ENCODE measurements at places on chromosomes 12 and 14.
A peak's percentile ranks its signal among the peaks of the same experiment; 100 is the strongest.

DNA sequence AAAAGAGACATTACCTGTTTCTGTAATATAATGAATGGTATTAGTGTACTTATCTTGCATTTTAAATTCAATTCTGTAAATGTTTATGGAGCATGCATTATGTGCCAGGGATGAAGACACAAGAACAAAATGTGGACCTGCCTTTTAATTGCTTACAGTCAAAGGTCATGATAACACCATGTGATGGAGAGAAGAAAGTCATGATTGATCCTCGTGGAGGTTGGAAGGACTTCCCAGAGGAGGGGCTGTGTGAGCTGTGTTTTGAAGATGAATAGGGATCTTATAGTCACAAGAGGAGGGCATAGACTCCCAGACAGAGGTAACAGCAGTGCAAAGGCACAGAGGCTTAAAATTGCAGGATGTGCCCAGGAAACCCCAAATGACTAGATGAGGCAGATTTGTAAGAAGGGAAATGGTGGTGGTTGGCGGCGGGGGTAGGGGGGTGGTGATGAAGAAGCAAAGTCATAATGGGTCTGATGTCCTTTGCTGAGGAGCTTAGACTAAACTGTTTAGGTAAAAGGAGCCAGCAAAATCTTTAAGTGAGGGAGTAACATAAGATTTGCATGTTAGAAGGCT, 151.5 kb downstream of the PRKCH start:
- DNase-seq: peak; percentile 66

DNA sequence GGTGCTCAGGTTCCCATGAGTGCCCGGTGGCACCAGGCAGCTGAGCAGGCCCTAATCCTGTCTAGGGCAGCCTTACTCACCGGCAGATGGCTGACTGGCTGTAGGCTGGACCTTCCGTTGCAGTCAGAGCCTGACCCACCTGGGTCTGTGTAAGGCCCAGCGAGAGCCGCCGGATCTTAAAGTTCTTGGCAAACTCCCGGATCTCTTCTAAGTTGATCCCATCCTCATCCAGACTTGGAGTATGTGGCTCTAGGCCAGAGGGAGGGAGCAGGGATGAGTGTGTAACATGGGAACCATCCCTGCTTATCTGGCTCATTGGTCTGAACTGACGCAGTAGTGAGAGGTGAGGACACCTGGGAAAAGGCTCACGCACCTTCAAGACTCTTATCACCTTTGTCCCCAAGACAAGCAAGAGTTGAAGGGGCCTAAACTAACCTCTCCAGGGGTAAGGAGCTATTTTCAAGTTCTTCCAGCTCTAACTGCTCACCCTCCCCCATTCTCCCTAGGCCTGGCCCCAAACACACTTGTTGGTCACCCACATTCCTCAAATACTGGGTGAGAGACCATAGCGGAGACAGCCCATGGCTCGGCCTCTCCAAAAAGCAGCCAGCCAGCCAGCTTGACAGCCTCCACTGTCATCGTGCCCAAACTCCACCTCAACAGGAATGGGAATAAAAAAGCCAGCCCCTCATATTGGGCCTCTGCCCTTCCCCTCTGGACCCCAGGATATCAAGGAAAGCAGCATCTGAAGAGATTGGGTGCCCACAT, 18.8 kb upstream of the TFCP2 start:
- no peak for DNase-seq

DNA sequence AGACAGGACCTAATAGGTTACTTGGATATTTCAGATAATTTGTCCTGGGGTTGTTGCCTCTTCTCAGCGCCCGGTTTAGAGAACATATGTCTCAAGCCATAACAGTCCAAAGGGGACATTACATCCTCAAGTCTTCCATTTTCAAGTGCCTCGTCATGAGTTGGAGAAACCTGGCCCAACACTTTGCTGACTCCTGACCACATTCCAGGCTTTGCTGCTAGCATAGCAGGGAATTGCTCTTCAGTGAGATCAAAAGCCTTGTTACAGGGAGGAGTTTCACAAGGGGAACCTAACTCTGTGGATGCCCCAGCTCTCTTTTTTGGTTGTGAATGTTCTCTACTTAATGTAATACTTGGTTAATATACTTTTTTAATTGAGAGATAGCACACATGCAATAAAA, 8.2 kb upstream of the MMP19 start:
- no peak for DNase-seq

GRCh38 chr14:63212776-63213500, 8.7 kb downstream of the RHOJ start:
- no peak for DNase-seq

- no peak for DNase-seq
Observed at GRCh38 chr12:230925-231671, 17.1 kb upstream of the SLC6A12 start.

- DNase-seq: no peak
Observed at GRCh38 chr12:42039176-42039575, 105.5 kb downstream of the GXYLT1 start.

DNA sequence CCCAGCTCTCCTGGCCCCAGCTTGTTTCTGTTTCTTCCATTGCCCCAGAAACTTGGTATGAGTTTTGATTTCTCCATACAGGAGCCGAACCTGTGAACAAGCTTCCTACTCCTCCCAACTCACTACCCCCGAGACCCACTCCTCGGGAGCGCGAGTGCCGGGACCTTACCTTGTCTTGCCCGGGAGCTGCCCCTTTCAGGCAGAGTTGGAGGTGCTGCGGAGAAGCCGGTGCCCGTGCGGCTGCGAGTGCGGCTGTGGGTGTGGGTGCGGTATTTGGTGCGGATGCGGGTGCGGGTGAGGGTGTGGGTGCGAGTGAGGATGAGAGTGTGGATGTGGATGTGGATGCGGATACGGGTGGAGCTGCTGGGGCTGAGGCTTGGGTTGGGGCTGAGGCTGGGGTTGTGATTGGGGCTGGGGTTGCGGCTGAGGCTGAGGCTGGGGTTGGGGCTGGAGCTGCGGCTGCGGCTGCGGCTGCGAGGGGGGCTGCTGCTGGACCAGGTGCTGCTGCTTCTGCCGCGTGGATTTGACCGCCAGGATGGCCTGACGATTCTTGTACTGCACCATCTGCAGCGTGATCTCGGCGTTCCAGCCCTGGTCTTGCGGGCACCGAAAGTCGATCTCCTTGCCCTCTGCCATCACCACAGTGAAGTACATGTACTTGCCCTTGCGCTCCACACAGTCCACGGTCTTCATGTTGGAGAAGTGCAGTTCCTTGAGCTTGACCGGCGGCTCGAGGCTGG, 1.1 kb downstream of the PHLDA1 start:
- DNase-seq: peak; percentile 45

DNA sequence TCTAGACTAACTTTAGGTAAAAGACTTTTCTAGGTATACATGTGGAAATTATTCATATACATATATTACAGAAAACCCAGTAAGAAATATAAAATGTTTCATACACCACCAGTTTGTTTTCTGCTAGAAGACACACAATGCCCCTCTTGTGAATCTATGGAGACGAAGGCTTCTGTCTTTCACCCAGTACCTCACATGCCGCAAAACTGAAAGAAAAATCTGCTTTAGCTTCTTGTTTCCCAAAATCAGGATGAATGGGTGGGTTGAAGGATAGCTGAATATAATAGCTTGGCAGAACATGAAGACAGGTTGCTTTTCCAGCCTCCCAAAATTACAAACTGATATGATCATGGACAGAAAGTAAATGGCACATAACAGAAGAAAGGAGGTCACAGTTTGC, 1.3 kb downstream of the TAS2R30 start:
- no peak for DNase-seq

GRCh38 chr14:80522936-80523335, 311.6 kb upstream of the DIO2 start:
- no peak for DNase-seq

DNA sequence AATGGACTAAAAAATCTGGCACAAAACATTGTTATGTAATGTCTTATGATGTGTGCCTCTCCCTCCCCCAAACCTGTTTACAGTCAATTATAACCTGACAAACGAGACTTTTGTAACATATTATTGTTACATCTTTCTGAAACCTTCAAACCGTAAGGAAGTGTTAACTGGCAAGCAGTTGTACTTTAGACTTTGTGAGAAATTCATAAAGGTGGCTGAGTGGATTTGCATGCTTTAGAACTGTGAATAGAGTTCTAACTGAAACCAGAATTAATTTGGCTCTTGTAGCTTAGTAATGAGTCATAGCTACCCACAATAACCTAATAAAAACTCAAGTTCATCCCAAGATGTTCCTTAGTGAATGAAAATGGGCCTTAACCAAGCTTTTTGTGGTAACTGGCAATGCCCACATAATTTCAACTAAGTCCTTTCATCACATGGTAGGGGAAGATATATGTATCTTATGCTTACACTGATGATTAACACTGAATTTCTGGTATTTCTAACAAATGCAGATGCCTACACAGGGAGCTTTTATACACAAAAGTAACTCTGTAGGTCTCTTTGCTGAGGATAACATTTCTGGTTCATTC, 29.7 kb downstream of the RAD9B start:
- DNase-seq: no peak

DNA sequence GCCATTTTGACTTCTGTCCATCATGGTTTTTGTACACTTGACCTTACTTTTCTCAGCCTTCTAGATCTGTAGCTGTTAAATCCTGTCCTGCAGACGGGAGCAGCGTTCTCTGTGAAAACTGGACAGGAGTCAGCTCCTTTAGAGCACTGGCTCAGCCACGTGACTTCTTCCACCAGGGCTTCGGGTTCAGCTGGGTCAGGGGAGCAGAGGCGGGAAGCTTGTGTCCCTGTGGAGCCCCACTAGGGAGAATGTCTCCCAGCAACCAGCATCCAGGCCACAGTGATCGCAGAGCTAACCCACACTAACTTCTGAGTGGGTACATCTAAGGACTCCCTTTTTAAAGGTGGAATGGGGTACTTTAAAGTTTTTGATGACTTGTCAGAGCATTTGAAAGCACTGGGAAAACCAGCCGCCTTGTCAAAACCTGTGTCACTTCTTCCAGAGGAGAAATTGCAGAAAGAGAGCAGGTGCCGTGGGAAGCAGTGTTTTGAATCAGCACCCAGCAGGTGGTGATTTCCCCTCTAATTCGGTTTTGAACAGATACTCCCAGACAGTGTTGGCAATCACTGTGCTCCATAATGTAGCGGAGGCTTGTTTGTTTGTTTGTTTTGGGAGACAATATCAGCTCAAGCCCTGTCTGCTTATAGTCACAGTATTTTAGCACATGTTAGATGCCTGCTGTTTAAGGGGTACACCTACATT, 17.9 kb downstream of the DERA start:
- DNase-seq: no peak

- no peak for DNase-seq
Observed at GRCh38 chr14:79318371-79318770, 892.9 kb downstream of the DIO2 start.

GRCh38 chr14:61699027-61699426, 3.7 kb downstream of the HIF1A start:
- no peak for DNase-seq

- DNase-seq: no peak
Observed at GRCh38 chr12:13149411-13149810, 45.9 kb upstream of the GSG1 start.

- DNase-seq: no peak
Observed at GRCh38 chr14:22464422-22465142, 124.4 kb downstream of the DAD1 start.

DNA sequence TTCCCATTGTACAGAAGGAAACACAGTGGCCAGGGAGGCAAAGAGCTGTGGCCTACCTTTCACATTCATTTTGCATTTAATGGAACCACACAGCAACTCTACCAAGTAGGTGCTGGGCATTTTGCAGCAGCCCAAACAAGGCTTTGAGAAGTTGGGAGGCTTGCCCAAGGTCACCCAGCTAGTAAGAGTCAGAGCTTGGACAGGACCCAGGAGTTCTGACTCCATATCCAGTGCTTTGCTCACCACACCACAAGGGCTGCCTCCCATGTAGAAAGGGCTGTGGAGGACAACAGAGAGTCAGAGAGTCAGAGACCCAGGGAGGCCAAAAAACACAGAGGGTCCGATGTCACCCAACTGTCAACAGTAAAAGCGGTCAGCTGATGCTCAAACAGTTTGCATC, 400.2 kb downstream of the BCL11B start:
- DNase-seq: no peak

DNA sequence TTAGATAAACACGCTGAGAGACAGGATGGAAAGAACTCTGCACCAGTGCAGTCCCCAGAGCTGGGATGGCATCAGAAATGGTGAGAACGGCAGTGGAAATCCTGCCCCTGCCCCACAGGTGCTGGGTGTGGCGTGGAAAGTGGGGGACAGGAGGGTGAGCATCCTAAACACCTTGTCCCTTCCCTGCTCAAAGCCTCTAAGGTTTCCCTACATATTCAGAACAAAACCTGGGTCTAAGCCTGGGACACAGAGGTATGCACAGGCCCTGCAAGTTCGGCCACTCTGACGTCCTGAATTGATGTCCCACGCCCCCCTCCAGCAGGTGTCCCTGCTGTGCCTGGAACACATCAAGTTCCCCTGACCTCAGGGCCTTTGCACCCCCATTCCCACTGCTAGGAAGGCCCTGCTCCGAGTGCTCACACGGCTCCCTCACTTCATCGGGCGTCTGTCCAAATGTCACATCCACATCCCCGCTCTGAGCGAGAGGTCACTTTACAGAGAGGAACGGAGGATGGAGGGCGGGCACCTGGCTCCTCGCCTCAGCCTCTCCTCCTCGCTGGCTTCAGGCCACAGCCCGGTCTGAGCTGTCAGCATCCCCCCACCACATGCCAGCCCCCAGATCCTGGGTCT, 38.5 kb upstream of the SFSWAP start:
- DNase-seq: no peak

DNA sequence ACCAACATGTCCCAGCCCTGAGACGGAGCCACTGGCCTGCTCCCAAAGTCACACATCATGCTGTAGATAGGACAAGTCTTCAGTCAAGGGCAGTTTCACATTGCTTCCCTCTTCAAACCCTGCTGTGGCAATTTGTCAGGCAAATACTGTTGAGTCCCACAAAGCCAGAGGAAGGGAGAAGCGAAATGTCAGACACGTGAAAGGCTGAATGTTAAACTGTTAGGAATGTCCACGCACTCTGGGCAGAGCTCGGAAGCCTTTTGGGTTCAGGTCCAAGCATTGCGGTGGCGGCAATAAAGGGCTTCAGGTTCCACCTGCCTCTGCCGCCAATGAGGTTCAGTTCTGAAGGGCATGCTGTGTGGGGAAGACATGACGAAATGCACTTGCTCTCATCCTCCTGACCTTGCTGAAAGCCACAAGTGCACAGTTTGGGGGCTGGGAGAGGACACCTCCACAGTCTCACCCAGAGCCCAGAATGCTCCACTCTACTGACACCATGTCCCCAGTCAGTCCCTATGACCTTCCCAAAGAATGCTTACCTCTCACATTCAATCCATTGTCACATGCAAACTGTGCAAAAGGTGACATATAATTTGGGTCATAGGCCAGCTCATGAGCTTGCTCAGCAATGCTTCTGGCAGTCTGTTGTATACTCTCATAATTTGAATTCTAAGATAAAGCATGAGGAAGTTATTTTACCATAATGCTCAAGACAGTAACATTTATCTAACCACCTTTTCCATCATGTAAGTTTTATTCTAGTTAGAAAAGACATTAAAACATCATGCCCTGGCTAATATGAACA, 35.7 kb downstream of the RAD9B start:
- DNase-seq: no peak

GRCh38 chr14:102183886-102184285, 44.2 kb downstream of the WDR20 start:
- DNase-seq: no peak

GRCh38 chr12:1939801-1940607, 21.6 kb upstream of the CACNA2D4 start:
- DNase-seq: peak; percentile 89

Data from stimulated activated CD4-positive, alpha-beta T cell treated with anti-CD3 and anti-CD28 coated beads, Interleukin-2, amount 100 ng/mL, for 48 hours (primary cell).